ENCODE measurements at places on chromosomes 5 and 9.

- no peak for DNase-seq
Observed at GRCh38 chr9:132456241-132456640, 46.2 kb downstream of the CFAP77 start.

- DNase-seq, result no peak
Observed at GRCh38 chr5:159052401-159053011, 47.2 kb downstream of the EBF1 start.

DNA sequence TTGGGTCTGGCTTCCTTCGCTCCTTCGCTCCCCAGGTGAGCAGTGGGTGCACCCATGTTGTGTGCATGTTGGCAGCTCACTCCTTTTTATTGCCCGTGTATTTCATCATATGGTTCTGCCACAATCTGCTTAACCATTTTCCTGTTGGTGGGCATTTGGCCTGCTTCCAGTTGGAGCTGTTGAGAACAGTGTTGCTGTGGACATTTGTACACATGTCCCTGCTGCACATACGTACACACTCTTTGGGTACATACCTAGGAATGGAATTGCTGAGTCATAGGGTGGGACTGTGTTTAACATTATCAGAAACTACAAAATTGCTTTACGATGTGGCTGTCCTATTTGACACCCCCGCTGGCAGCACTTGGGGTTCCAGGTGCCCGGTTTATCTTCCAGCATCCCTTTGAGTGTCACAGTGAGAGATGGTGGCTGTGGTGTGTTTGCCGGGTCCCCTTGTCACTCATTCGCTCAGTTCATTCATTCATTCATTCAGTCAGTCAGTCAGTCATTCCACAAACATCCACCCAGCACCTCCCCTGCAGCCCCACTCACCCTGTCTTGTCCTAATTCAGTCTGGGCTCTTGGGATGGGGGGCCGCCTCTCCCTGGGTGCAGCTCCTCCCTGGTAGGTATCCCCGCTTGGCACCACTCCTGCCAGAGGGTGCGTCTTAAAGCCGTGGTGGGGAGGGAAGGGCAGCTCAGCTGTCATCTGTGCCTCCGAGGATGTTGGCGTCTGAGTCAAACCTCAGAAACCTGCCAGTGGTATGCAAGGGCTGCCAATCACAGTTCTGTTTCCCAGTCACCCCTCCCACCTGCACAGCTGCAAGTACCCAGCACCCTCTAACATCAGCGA is 7.9 kb upstream of the FIBCD1 start:
- DNase-seq, result no peak

DNA sequence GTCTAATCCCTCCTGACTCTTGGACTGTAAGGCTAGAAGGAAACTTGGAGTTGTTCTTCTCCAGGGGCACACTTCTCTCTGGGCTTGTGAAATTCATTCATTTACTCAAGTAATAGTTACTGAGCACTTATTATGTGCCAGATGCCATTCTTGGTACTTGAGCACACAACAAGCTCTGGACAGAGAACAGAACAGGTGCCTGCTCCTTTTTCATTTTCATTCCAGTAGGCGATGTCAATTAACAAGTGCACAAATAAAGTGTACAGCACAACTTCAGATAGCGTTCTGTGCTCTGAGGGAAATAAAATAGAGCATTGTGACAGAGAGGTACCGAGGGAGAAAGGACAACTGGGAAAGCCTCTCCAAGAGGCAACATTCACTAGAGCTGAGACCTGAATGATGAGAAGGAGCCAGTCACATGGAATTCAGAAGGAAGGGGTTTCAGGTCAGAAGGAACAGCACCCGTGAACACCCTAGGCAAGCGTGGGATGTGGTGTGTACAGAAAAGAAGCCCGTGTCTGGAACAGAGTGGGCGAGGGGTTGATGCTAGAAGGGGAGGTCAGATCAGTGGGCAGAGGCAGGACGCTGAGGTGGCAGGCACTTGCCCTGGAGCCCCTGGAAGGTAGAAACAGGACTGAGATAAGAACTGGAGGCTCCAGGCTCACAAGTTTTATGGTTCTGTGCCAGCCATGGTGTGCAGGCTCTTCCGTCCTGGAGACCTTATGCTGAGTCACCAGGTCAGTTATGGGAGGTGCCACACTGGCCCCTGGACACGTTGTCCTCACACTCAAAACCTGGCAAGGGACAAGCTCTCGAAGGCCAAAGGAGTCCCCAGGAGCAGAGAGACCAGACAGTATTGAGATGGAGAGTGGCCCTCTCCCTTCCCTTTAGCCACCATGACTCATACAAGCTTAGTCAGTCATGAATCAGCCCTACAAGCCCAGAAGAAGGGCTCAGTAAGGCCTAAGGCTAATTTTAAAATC is 7.2 kb upstream of the ABLIM3 start:
- DNase-seq, result no peak

DNA sequence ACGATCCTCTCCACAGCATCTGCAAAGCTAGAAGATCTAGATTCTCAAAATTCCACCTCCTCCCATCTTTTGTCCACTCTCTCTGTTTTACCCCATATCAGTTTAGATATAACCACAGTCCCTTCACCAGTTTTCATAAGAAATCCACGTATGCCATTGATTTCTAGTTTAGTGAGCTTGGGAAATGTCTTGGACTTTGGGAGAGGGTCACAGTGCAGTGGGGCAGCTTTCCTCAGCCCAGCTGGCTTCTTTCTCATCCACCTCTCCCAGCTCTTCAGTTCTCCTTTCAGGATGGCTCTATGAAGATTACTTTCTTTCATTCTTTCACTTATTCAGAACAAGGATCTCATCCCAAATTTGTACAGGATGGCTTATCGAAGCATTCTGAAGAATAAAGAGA is 203.9 kb upstream of the ADCY2 start:
- DNase-seq, result no peak

DNA sequence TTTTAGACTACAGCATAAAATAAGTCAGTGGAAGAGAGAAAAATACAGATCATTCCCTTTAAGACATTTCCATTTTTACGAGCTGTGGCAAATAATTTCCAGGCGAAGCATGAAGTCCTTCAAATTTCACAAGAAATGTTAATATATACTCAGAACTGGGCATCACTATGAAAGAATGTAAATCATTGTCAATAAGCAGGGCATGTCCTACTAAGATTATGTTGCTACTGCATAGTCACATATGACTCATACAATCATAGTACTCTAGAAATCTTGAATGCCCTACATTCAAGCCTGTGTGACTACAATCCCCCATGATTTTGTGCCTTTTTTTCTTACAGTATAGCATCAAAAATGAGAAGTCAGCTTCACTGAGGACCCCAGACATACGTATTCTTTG is 485.2 kb upstream of the FTMT start:
- no peak for DNase-seq

GRCh38 chr9:126156898-126157297 is 169.7 kb upstream of the MVB12B start:
- no peak for DNase-seq

DNA sequence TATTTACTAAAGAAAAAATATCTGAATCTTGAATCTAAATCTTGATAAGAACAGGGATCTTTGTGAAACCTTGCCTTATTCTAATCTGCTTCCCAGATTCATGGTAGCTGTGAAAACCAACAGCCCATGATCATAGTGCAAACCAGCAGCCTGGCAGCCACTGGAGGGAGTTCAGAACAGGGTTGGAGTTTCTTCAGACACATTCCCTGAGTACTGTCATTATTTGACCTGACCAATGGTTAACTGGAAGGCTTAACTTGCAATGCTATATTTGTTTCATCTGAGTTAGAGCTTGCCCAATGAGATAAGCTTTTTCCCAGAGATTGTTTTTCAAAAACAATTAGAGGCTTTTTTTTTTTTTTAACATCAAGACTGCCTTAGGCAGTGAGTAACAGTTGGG is 47.8 kb downstream of the LOX start:
- DNase-seq, result no peak

- no peak for DNase-seq
Observed at GRCh38 chr5:145921211-145921610, 15.2 kb upstream of the SH3RF2 start.

GRCh38 chr5:8961956-8962355 is 583.9 kb downstream of the SEMA5A start:
- no peak for DNase-seq

DNA sequence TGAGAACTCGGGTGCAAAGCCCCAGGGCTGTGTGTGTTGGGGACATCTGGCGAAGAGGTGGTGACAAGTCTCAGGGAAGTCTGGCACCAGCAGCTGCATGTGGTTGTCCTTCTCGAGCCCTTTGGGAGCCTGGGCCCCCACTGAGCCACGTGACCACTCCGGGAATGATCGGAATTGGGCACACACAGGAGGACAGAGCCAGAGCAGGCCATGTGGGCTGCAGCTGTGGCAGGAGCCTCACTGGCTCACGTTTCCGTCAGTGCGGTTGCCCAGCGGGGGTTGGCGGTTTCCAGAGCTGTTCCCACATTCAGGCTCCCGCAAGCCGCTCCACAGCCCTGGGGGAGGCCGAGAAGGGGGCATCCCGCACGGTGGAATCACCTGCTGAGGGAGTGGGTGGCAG is 6.8 kb upstream of the CEL start:
- DNase-seq, result no peak

GRCh38 chr5:72597456-72597948 is 90.3 kb upstream of the ZNF366 start:
- no peak for DNase-seq

- no peak for DNase-seq
Observed at GRCh38 chr9:98627296-98627695, 81.4 kb downstream of the GABBR2 start.

GRCh38 chr5:124730381-124730780 is 16.1 kb downstream of the ZNF608 start:
- no peak for DNase-seq

DNA sequence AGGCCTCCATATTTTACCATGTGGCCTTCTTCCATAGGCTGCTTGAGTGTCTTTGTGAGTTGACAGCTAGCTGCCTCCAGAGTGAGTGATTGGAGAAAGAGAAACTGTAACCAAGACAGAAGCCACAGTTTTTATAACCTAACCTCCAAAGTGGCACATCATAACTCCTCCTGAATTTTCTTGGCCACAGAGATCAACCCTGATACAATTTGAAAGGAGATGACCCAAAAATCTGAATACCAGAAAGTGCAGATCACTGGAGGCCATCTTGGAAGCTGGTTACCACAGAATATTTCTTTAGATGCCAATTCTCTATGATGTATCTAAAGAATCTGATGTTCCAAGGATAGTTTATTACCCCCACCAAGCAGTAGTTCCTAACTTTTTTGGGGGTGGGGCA is 254.3 kb upstream of the PDE4D start:
- DNase-seq, result no peak

DNA sequence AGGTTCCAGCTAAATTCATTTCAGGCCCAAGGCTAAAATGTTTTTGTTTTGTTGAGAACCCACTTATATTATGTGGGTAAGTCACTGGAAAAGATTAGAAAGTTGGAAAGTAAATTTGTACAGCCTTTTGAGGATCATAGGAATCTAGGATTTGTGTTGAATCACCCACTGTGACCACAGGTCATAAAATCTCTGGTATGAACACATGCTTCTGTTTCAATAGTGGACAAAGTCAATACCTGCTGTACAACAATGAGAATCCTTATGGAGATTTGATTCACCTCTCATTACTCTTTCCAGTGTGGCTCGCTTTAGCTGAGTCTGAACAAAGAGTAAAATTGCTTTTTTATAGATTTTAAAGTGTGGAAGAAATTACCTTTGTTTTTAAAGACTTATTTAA is 369.5 kb downstream of the TMEM167A start:
- no peak for DNase-seq

- no peak for DNase-seq
Observed at GRCh38 chr9:116286297-116286696, 132.7 kb downstream of the PAPPA start.

DNA sequence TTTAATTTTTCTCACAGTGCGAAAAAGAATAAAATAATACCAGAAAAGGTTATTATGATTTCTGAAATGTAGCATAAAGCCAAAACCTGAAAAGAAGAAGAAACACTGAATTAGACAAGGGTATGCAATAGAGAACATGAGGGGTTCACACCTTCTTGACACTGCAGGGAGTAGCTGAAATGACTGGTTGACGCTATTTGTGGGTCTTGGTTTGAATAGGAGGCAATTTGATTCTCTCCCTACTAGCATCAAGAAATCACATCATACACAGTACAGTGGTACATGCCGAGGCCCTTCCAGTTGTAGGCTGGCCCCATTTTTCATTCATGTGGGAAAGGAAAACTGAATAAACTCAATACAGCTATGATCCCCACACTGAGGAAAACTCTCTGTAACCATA is 68.6 kb downstream of the NR3C1 start:
- no peak for DNase-seq

- no peak for DNase-seq
Observed at GRCh38 chr5:156641686-156642085, 208.4 kb upstream of the PPP1R2B start.

DNA sequence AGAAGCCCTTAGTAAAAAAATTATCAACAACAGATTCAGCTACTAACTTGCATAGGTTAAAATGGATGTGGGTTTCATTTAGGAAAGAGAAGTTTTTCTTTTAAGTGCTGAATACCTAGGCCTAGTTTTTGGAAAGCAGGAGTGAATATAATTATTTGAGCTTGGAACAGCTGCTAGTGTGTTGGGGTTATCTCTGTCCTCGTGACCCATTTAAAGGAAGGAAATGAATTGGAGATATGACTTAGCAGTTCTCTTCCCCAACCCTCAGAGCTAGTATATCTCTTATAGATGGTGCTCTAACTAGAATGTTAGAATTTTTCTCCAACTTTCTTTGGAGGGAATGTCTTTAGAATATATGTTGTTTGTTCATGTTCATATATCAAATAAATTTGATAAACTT is 38.6 kb downstream of the ZNF366 start:
- DNase-seq, result no peak

DNA sequence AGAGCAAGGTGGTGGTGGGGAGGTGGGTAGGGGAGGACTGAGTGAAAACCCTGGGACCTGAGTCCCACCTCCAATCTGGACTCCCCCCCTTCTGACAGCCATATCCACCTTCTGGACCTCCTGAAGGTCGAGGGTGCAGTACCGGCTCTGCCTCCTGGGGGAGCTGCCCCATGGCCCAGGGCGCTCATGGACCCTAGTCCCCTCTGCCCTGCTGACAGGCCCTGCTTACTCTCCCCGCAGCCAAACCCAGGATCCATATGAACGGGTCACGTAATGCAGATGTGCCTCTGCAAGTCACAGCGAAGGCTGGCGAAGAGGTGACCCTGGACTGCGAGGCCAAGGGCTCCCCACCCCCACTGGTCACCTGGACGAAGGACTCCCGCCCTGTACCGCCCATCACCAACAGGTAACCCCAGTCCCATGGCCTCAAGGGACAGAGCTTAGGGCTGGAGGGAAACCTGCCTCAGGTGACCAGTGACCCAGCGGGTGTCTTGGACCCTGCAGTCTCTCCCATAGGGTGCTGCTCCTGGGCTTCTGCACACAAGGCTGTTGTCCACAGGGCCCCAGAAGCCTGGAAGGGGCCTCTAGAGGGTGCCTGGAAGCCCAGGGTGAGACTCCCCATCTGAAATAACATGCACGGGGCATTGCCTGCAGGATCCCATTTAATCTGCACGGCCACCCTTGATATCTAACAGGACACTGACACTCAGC is 61.7 kb downstream of the HMCN2 start:
- no peak for DNase-seq

GRCh38 chr9:71441266-71441665 is 319.8 kb upstream of the TRPM3 start:
- no peak for DNase-seq

All from activated naive CD8-positive, alpha-beta T cell treated with anti-CD3 and anti-CD28 coated beads, Interleukin-2, amount 50 U/mL, for 16 hours (primary cell).